ENCODE measurements at places on chromosomes 7 and 10. TPM values are rescaled to one million over a fixed set of nuclear protein-coding genes. Genes with fewer than 3 reads are reported as not detected.

- H3K36me3 ChIP-seq, result peaks cover 71% of the 10 kb centered on the region
- H3K27ac ChIP-seq, result no peak overlapping the region
- H3K4me1 ChIP-seq, result no peaks in the 10 kb centered on the region
- no peak overlapping the region for H3K4me3 ChIP-seq
- no peaks in the 10 kb centered on the region for H3K27me3 ChIP-seq
Observed at GRCh38 chr10:12228851-12229250, 32.9 kb downstream of the CDC123 start.

DNA sequence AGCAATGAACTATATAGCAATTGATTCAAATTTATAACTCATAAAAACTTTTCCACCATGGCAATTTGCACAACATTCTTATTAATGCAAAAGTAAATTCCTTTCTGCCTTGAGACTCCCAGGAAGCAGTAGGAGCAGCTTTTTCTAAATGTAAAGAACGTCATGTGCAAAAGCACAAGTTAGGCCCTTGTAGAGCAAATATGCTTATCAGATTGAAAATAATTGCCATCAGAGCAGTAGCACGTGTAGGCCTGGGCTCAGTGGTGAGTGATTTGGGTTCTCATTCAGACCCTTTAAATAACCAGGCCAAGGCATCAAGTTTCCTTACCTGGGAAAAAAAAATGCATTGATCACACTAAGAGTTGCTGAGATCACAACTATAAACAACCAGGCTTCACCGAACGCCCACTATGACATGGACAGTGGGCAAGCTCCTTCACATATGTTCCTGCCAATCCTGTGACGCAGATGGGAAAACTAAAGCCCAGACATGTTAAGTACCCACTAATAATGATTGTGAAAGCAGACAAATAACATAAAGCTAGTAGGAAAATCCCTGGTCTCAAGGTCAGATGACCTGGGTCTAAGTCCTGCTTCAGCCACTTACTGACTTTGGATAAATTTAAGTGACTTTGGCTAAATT, 22.1 kb upstream of the SAR1A start:
- H3K4me3 ChIP-seq, result no peak overlapping the region
- no peak for DNase-seq
- H3K27ac ChIP-seq, result no peak overlapping the region
- H3K4me1 ChIP-seq, result no peaks in the 10 kb centered on the region
- H3K27me3 ChIP-seq, result peaks cover 12% of the 10 kb centered on the region

DNA sequence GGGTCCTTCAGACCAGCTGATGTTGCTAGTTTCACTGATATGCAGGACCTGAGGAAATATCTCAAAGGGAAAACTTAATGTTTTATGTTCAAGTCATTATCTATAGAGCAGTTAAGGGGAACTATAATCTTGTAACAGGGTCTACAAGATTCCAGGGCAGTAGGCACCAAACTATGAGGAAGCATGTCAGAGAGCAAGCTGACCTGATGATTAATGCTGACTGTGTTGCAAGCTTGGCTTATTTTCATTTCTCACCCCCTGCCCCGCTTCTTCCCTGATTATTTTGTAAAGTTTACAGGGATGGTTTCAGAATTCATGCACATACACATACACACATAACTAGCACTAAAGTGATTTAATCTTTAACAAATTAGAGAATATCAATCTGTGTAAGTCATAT, 84.3 kb upstream of the CACNA2D1 start:
- H3K4me1 ChIP-seq, result peaks cover 7% of the 10 kb centered on the region
- H3K4me3 ChIP-seq, result no peak overlapping the region
- no peaks in the 10 kb centered on the region for H3K36me3 ChIP-seq
- DNase-seq, result no peak
- no peak overlapping the region for H3K27ac ChIP-seq
- H3K27me3 ChIP-seq, result no peaks in the 10 kb centered on the region

CCDC3 gene
- 4.2 TPM for total RNA-seq
